ENCODE measurements at places on chromosomes 6 and 20. TPM values are rescaled to one million over a fixed set of nuclear protein-coding genes. Genes with fewer than 3 reads are reported as not detected.

- H3K27ac ChIP-seq, result peak overlapping the region; percentile 66
- no peak for DNase-seq
- no peaks in the 10 kb centered on the region for H3K36me3 ChIP-seq
- peaks cover 4% of the 10 kb centered on the region for H3K4me1 ChIP-seq
- H3K4me3 ChIP-seq, result no peak overlapping the region
Measured at GRCh38 chr6:51300510-51300909, 481.8 kb downstream of the TFAP2B start.

DNA sequence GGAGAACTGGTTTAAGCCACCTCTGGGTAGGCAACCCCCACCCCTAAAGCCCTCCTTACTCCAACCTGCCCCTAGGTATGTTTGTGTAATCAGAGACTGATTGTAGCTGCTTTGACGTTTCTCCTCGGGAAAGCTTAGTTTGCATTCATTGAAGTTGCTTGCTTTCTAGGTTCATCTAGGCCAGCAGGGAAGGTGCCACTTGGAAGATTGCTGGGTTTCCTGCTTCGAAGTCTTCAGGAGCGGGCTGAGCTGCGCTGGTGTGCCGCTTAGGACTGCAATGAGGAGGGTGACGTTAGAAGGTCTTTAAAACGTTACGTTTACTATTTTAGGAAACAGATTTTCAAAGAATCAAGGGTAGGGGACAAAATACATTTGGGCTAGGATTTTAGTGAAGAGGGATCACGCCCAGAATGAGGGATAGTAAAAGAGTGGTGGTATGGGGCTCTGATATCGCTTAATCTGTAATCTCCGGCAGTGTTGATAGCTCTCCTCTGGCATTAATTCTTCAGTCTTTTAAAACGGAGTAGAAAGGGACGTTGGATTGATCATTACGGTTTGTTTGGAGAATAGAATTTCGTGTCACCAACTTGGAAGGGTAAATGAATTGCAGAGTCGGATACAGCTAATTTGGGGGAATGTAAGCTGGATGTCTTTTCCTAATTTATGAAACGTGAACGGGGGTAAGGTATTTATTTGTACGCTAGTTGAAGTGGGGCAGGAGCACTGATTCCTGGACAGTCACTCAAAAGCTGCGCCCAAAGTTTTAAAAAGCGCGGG lies 92.6 kb upstream of the PRDM1 start:
- H3K4me1 ChIP-seq, result no peaks in the 10 kb centered on the region
- no peaks in the 10 kb centered on the region for H3K27me3 ChIP-seq

GRCh38 chr6:26097268-26097875 lies 10.1 kb downstream of the HFE start:
- no peaks in the 10 kb centered on the region for H3K4me1 ChIP-seq
- H3K27ac ChIP-seq, result no peak overlapping the region
- DNase-seq, result no peak
- no peaks in the 10 kb centered on the region for H3K36me3 ChIP-seq
- no peaks in the 10 kb centered on the region for H3K27me3 ChIP-seq

GRCh38 chr20:17652411-17652810 lies 29.6 kb downstream of the RRBP1 start:
- no peaks in the 10 kb centered on the region for H3K36me3 ChIP-seq
- H3K27ac ChIP-seq, result no peak overlapping the region
- no peak for DNase-seq
- H3K4me3 ChIP-seq, result no peak overlapping the region

DNA sequence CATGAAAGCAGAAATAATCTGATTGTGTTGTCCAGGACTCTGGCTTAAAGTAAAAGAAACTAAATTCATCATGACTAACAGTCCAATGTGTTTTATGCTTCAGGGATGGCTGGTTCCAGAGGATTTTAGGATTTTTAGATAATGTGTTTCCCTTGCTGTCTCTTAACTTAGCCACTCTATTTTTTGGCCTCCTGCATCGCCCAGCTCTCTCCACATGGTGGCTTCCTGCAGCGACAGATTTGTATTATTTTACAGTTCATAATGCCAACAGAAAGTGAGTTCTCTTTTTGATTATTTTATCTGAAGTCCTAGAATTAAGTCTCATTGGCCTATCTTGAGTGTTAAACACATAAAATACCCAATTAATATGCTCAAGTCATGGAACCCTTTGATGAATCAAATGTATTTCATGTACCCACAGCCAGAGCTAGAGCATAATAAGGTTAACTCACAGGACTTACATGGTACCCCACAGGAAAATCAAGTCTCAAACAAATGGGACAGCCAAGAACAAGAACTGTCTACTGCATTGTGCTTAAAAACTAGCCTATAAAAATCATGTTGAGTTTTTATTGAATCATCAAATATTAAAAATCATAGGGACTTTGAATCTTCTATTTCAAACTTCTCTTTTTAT lies 582.5 kb downstream of the DOK5 start:
- no peaks in the 10 kb centered on the region for H3K27me3 ChIP-seq
- no peaks in the 10 kb centered on the region for H3K36me3 ChIP-seq
- no peak for DNase-seq
- no peak overlapping the region for H3K4me3 ChIP-seq

DNA sequence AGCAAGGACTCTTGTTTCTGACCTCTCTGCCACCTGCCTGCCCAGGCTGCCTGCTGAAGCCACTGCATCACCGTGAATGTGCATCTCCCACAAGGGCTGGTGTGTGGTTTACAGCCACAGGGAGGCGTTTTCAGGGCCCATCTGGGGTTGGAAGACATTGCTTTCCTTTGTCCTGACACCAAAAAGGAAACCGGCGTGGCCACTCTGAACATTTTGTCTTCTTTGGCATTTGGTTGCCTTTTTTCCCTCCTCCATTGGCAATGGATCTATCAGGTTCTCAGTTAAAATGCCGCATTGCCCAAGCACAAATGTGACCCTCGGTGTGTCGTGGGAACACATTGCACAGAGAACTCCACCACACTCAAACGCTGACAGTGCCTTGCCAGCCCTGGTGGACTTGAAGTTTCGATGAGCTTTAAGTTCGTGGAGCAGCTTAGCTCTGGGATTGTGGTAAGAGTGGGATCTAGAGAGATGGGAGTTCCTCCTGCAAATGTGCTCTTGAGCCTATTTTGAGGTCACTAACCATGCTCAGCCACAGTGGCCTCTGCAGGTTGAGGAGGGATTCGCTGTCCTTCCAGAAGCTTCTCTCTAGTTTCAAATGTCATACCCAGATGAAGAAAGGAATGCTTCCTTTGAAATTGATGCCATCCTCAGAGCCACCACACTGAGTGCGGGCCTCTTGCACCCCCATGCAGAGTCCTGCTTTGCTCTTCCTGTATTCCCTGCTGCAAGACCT lies 14.8 kb upstream of the PCK1 start:
- H3K27ac ChIP-seq, result peak overlapping the region; percentile 89
- H3K4me3 ChIP-seq, result no peak overlapping the region
- H3K36me3 ChIP-seq, result no peaks in the 10 kb centered on the region
- H3K27me3 ChIP-seq, result no peaks in the 10 kb centered on the region
- H3K4me1 ChIP-seq, result peaks cover 59% of the 10 kb centered on the region

GRCh38 chr20:24370249-24370648 lies 99.2 kb upstream of the SYNDIG1 start:
- no peaks in the 10 kb centered on the region for H3K27me3 ChIP-seq
- H3K4me1 ChIP-seq, result no peaks in the 10 kb centered on the region
- H3K36me3 ChIP-seq, result no peaks in the 10 kb centered on the region
- DNase-seq, result no peak

GRCh38 chr20:47561180-47561579 lies 59.5 kb downstream of the NCOA3 start:
- no peak overlapping the region for H3K4me3 ChIP-seq
- H3K36me3 ChIP-seq, result no peaks in the 10 kb centered on the region
- H3K4me1 ChIP-seq, result peaks cover 95% of the 10 kb centered on the region
- H3K27me3 ChIP-seq, result no peaks in the 10 kb centered on the region
- no peak for DNase-seq

DNA sequence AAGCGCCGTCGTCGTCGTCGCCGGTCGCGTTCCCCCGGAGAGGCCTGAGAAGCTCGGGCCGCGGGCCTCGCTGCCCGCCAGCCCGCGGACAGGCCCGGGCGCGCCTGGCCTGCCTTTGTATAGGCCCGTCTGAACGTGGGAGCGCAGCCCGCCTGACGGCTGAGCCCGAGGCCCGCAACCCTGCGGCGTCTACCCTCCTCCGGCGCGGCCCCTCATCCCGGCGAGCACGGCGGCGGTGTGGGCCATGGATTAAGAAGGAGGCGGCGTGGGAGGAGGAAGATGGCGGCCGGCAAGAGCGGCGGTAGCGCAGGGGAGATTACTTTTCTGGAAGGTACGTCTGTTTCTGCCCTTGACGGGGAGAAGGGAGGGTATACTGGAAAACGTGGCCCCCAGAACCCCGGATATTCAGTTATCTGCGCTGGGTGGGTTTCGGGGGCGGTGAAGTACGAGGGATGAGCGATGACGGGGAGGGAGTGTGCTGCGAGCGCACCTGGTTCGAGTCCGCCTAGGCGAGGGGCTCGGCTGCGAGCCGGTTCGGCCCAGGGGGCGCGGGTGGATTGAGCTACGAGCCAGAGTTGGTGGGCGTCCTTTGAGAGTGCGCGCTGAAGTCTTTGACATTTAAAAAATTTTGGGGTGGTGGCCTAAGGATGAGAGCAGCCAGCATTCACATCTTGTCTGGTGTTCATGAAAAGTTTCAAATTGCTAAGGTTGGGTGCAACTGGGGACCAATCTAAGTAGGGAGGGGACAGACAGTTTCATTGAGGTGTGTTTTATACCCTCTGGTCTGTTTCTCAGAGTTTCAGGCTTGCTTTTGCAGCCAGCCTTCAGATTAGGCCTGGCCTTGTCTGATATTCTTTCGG lies 796 bp downstream of the SENP6 start:
- H3K27ac ChIP-seq, result peak overlapping the region; percentile 97
- peak overlapping the region; percentile 73 for H3K4me3 ChIP-seq
- no peak for DNase-seq
- peaks cover 5% of the 10 kb centered on the region for H3K4me1 ChIP-seq
- no peaks in the 10 kb centered on the region for H3K27me3 ChIP-seq

DNA sequence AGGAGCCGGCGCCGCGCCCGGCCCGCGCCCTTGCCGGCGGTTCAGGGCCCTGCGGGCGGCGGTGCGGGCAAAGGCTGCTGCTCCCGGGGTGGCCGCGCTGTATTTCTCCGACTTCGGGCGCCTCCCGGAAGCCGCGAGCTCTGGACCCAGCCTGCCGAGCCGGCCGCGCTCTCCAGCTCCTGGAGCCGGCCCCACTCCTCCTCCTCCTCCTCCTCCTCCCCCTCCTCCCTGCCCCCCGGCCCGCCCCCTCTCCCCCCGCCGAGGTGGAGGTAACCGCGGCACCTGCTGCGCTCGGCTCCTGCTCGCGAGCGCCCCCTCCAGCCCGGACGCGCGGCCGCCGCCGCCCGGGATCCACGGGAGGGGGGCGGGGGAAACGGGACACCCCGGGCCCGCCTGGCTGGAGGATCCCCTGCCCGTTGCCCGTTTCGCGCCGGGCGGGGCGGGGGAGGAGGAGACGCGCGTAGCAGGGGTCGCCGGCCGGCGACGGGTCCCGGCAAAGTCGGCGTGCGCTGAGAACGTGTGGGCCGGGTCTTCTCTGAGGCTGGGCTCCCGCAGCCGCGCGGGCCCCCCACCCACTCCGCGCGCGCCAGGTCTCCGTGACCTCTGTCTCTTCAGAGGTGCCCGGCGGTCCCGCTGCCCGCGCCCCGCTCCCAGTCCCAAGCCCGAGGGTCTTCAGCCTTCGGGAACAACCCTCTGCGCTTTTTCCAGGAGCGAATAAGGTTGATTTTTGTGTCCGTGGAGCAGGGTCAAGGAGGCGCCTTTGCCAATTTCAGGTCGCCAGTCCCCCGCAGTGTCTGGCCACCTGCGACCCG lies at the start of gene SLC22A23:
TSS of gene SLC22A23 (minus strand) at position 153 of the 812 bp plus-strand sequence. CDS start 491 bp downstream, outside the sequence.
- H3K36me3 ChIP-seq, result no peaks in the 10 kb centered on the region
- H3K4me3 ChIP-seq, result peak within 1 kb of the TSS; percentile 86
- H3K27me3 ChIP-seq, result no peaks in the 10 kb centered on the region
- peaks cover 52% of the 10 kb centered on the region for H3K4me1 ChIP-seq
- DNase-seq, result no peak

DNA sequence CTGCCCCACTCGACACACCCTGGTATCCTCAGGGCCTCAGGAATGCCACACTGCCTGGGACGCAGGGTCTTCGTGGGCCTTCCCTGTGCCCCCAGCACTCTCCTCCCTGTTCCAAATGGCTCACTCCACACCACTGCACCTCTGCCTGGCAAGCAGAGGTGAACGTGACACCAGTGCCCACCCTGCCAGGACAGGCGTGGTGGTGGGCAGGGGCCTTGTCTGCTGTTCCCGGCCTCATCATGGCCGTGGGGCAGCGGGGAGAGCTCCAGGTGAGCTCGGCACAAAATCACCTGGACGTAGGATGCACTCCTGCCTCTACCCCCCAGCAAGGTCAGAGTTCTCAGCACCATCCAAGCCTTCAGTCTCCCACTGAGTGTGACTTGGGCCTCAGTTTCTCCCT lies 202.4 kb downstream of the SMOC2 start:
- H3K4me3 ChIP-seq, result no peak overlapping the region
- no peaks in the 10 kb centered on the region for H3K27me3 ChIP-seq
- DNase-seq, result no peak
- H3K4me1 ChIP-seq, result peaks cover 4% of the 10 kb centered on the region
- H3K27ac ChIP-seq, result no peak overlapping the region

DNA sequence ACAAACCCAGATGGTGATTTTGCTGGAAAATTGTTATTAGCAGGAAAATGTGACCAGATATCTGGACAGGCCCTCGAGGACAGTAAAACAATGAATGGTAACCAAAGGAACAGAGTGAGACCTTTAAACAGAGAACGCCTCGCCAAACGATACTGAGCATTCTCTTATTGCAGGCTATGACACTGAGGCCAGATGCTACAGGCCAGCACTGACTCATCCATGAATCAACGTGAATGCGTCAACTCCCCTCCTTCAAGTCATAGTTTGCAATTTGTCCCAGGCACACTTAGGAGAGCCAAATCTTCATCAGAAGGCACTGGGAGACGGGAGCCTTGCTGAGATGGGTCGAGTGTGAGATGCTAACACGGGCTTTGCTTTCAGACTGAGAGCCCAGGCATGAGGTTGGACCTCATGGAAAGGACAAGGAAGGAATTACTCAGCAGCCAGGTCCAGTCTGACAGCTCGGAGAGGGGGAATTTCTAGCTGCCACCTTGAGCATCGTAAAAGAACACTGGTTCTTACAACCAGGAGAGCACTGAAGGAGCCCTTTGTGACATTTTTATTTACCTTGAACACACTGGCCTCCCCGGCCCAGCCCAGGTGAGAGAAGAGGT lies 60.7 kb downstream of the BMP7 start:
- no peaks in the 10 kb centered on the region for H3K27me3 ChIP-seq
- H3K27ac ChIP-seq, result peak overlapping the region; percentile 37
- DNase-seq, result no peak
- peaks cover 11% of the 10 kb centered on the region for H3K4me1 ChIP-seq

DNA sequence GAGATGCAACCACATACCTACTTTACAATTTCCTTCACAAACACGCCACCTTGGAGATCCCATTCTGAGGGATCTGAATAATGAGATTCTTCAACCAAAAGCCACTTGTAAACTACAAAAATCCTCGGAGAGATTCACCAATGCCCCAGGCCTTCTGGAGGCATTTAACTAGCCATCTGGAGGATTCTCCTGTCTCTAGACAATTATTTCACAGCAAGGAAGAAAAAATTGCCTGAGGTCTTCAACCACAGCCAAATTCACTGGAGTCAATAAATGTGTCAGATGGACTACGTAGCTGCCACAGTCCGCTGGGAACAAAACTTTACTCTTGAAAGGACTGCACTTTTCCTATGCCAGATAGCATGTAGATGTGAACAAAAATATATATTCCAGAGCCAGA lies 19.0 kb upstream of the DCDC2 start:
- no peak overlapping the region for H3K27ac ChIP-seq
- DNase-seq, result no peak
- no peaks in the 10 kb centered on the region for H3K36me3 ChIP-seq
- H3K4me1 ChIP-seq, result no peaks in the 10 kb centered on the region
- no peak overlapping the region for H3K4me3 ChIP-seq

The EPPIN gene
- total RNA-seq, result not detected

The GJA10 gene
- total RNA-seq, result not detected

The ZSWIM3 gene
- total RNA-seq, result 3.2 TPM

The DDX43 gene
- not detected for total RNA-seq

The MCHR2 gene
- not detected for total RNA-seq

Data from esophagus squamous epithelium (tissue), 5 donors.